ENCODE measurements at places on chromosomes 2 and 18.

DNA sequence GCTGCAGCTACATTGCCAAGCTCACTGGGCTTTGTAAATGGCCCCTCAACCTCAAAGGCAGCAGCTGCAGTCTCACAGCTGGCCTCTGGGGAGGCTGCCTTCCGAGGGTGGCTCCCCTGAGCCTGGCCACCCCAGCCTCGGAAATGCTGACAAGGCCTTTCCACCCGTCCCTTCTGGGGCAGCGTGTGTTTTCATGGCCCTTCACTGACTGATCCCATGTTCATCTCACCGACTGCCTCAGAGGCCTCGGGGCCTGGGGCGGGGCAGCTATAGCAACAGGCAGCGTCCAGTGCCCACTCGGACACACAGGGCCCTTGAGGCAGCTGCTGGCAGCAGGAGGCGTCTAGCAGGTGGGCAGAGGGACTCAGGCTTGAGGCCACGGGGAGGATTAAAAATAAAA, 149.7 kb downstream of the GLI2 start:
- DNase-seq = no peak

DNA sequence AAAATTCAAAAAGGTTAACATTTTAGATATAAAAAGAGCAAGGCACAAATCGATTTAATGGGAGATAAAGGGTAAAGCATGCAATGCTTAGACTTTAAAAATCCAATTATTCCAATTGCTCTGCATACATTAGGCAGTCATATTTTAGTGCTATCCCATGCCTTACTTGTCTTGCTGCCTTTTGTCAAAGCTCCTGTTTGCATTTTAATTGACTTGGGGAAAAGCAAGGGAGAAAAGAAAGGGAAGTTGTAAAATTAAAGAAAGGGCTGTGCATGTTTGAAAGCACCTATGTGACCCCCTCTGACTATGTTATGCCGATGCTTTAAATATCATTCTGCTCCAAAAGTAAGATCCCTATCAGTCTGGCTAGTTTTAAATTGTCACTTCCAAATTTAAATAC, 193.7 kb upstream of the VWC2L start:
- DNase-seq = no peak

DNA sequence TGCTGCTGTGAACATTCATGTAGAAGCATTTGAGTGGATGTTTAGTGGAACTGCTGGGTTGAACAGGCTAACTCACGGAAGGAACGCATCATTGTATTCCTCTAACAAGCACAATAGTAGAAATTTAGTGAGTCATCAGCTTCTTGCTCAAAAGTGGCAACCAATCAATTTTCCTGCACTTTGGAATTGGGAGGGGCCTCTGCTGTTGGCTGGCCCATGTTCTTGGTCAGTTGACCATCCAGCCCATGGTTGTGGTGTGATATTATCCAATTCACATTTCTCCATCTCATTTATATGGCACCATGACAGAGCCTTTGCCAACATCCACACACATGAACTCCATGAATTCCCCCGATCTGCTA, 95.0 kb downstream of the TNFRSF11A start:
- DNase-seq = no peak

GRCh38 chr2:105521176-105521575, 122.3 kb upstream of the FHL2 start:
- DNase-seq = no peak

- DNase-seq = no peak
Observed at GRCh38 chr18:12394428-12394827, 13.3 kb upstream of the PRELID3A start.

DNA sequence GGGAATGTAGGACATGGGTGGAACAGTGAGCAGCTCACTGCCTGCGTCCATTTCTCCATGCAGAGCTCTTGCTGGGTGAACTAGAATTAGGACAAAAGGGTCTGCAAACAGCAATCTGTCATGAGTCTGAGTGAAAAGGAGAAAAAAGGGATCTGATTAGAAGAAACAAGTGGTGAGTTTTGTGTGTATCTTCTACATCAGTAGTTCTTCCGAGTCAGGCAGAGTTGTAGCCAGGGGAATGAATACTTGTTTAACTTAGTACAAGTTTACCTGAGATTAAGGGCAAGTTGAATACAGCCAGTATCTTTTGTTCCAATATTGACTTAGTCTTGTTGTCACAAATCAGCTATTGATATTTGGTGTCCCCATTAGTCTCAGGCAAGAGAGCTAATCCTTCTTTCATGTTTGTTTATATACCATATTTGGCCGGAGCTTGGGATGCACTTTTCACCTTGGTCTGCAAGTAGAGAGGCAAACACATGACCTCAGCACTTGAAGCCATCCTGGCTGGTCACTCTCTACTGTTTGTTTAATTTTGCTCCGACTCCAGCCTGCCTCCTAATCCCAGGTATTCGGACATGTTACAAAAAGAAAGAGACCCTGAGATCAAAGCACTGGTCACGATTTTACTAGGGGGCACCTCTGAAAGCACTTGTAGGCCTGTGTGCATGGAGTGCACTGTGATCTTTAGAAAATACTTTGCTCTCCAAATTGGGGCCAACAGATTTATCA, 211.0 kb upstream of the NT5C1B start:
- DNase-seq = no peak

Data from stimulated activated CD8-positive, alpha-beta memory T cell treated with anti-CD3 and anti-CD28 coated beads, Interleukin-15, amount 100 ng/mL, for 1 hour (primary cell).